ENCODE measurements at places on chromosomes 1 and 21.

DNA sequence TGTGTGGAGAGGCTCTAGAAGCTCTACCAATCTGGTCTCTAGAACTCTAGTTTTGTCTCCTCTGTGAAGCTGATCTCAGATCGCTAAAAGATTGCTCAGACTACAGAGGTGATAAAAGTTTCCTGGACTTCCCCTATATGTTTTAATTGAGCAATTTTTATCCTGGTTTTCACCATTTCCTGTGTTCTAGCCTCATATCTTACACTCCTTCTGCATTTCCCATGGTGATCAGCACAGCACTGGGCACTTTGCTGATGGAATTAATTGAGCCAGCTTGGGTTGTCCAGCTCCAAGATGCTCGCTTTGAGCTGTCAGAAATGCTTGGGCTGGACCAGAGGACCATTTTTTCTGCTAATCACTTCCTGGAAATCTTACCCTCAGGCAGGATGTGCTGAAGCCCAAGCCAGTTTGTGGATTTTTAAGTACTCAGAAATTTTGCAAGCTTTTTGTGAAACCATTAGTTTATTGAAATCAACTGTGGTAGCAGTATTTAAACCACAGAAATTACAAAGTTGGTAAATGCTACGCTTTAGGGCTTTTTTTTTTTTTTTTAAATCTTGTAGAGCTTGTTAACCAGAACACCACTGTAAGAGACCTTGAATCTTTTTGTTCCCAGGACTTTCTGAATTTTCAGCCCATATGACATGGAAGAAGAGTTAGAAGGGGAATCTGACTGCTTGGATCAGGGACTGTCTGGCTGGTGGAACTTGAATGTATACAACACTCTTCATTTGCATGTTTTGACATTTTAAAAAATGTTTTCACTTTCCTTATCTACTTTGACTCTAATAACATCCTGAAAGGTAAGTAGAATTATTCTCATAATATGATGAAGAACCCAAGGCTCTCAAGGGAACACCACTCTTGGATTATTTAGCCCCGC lies 28.4 kb downstream of the CD48 start:
- no peak for DNase-seq

DNA sequence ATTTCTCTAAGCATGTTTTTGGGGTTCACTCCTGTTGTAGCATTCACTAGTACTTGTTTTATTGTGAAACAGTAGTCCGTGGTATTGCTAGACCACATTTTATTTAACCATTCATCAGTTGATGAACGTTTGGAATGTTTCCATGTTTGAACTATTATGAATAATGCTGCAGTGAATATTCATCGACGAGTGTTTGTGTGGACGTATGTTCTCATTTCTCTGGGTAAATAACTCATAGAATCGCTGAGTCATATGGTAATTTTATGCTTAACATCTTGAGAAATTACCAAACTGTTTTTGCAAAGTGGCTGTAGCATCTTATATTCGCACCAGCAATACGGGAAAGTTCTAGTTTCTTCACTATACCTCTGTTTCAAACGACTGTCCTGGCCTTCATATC lies 28.0 kb upstream of the KAZN start:
- no peak for DNase-seq

DNA sequence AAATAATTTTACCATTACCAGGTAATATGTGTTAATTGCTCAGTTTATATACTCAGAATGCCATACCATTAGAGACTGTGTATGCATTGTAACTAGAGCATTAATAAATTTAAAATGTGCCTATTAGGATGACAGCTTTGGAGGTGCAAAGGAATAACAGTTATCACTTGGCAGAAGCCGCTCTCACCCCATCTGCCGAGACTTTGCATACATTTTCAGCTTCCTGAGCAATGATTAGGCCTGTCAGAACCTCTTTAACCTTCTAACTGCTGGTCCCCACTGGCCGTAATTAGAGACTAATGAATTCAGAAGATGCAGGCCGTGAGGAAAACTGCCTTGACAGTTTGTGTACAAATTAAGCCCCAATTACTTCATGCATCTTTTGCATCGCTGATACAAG lies 158.0 kb upstream of the PROX1 start:
- DNase-seq: no peak

GRCh38 chr1:1399872-1400575 lies 889 bp upstream of the CCNL2 start:
- peak; percentile 42 for DNase-seq

- DNase-seq: no peak
Observed at GRCh38 chr1:185053204-185053603, 7.8 kb downstream of the RNF2 start.

DNA sequence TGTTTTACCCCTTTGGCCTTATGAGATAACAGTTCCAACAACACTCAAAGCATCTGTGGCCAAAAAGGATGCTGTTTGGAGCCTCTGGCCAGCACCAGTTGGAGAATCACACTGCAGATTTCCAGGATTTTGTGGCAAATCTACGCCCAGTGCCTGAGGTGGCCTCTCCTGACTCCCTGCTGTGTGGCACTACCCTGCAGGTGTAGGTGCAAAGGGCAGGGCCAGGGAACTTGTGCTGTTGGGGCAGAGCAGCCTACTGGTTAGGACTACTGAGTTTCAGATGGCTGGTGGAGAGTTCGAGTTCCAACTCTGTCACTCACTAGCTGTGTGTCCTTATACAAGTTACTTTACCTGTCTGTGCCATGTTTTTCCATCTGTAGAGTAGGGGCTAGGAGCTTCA lies 170.5 kb downstream of the PTPRU start:
- DNase-seq: no peak

DNA sequence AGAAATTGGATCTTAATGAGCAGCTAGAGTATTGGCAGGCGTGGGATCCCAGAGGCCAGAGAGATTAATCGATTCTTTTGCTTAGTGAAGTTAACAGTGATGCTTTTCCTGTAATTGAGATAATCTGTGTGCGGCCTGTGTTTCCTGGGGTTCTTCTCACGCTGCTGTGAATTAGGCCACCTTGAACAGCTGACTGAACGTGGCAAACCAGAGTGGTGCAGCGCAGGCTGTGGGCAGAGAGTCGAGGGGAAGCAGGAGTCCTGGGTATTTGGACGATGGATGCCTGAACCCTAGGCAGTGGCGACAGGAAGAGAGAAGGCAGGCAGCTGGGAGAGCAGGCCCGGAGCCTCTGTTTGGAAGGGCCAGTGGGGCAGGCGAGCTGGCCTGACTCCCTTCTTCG lies 51.7 kb downstream of the RYR2 start:
- no peak for DNase-seq

DNA sequence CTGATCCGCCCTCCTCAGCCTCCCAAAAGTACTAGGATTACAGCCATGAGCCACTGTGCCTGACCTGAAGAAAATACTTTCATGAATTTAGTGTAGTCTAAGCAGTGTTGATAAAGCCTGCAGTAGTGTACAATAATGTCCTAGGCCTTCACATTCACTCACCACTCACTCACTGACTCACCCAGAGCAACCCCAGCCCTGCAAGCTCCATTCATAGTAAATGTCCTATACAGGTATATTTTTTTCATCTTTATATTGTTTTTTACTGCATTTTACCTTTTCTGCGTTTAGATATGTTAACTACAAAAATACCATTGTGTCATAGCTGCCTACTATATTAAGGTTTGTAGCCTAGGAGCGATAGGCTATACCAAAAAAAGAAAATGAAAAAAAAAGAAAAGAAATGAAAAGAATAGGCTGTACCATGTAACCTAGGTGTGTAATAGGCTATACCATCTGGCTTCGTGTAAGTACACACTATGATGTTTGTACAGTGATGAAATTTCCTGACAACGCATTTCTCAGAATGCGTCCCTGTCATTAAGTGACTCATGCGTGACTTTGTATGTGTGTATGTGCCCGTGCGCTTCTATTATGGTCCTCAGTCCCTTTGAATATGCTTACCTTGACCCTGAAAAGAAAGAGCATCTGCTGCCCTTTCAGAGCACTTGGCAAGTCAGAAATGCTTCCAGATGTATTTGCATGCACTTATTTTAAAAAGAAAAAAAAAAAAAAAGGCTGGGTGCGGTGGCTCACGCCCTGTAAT lies 9.2 kb upstream of the SLAMF8 start:
- DNase-seq: peak; percentile 71

- DNase-seq: no peak
Observed at GRCh38 chr1:159040206-159040605, 30.5 kb downstream of the IFI16 start.

DNA sequence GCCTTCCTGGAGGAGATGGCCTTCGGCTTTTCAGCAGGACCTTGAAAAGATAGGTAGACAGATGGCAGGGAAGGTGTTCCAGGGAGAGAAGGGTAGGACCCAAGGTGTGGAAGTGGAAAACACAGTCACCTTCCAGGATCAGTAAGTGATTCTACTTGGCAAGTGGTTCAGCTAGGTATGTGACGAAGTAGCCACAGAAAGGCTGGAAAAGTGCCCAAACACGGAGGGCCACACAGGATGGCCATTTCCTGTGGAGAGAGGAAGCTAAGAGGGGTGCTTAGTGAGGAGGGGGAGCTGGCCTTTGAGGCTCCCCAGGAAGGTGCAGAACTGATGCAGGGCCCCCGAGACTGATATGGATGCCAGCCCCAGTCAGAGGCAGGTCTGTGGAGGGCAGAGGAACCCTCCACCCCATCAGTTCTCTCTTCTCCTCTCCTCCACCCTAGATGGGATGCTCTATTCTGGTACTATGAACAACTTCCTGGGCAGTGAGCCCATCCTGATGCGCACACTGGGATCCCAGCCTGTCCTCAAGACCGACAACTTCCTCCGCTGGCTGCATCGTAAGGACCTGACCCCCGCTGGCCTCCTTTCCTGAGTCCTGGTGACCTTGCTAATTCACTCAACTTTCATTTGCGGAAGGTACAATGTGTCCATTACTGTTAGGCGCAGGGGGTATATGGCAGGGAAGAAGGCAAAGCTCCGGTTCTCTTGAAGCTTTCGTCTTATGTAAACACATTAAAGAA lies 6.8 kb downstream of the SEMA4A start:
- DNase-seq: no peak

DNA sequence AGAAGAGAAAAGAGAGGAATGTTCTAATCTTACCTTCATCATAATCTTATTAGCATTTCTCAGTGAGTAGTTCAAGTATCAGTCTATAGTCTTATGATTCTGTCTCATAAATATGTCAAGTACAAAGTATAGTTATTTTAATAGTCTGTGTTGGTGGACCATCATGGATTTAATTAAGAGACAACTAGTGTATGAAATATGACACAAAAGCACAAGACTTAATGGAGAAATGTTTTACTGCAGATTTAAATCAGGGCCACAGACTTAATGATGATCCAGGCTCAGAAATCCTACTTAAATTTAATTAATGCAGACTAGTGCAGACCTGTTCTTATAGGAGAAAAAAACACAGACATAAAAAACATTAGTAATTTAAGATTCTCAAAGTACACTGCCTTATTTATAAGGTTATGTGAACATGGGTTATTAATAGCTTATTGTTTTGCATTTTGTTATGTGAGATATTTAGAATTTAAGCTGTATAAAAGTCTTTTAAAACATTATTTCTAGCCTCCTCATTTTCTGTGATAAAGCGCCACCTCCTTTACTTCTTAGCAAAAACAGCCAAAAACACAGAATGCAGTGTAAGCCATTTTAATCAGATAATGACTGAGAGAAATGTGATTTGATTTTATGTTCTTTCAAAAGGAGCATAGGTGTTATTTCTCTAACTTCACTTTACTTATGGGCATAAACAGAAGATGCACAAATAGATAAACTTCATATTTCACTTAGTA lies 255.0 kb upstream of the SNX7 start:
- no peak for DNase-seq

DNA sequence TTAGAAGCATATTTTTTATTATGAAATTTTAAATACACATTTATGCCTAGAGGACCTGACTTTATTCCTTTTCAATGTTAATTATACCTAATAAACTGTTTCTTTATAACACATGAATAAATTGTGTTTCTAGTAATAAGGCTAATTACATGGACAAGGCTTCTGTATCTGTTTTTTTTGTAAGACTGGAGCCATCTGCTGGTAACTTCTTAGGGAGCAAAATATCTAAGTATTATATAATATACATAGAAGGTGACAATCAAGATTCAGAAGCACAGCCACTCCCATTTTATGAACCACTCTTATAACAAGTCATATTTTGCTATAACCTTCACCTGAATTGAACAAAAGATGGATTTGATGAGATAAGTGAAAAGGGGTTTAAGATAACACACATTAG lies 84.2 kb downstream of the LBR start:
- no peak for DNase-seq

DNA sequence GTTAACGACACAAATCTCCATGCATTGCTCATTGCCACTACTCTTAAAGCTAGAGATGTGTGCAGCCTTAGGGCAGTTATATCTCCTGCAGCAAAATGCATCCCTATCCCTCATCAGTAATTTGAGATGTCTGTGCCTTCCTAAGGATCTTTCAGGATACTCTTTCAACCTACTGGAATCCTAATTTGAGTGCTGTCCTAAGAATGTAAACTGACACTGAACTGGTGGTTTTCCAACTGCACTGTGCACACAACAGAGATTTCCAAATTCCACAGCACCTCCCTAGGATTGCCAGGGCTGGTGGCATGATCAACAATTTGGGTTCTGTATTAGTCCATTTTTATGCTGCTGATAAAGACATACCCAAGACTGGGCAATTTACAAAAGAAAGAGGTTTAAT lies 193.9 kb downstream of the LTN1 start:
- DNase-seq: no peak

- DNase-seq: no peak
Observed at GRCh38 chr1:169309178-169310166, 58.1 kb downstream of the NME7 start.

DNA sequence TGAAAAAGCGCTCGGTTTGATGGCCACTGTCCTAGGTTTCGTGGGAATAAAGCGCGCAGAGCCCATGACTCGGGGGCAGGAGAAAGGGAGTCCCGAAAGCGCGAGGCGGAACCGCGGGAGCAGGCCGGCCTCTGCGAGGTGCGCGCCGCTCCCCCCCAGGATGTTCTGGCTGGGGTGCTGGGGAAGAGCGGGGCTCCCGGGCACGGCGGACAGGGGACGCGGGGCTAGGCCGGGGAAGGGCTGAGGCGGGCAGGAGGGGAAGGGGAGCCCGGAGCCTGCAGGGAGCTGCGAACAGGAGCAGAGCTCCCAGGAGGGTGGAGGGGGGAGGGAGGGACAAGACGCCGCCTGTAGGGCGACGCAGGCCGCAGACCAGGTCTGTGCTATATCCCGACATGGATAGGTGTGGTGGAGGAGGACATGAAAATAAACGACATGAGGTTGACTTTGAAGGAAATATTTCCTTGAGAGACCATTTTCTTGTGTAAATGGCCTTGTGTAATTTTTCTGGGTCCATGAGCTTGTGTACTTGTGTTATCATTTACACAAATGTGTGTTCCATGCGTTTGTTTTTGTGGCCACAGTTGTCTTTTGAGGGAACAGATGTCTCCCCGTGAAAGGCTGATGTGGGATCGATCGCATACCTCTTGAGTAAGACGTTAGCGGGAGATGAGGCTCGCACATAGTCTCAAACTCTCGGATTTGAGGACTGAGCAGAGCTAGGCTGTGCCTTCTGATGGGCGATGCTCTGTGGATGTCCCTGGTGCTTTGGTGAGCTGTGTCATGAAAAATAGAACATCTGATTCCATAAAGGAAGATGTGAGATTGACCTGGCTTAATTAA lies 1.3 kb downstream of the PCNT start:
- DNase-seq: peak; percentile 75

- no peak for DNase-seq
Observed at GRCh38 chr1:17161137-17161740, 42.0 kb upstream of the PADI2 start.

GRCh38 chr1:201538612-201539551 lies at the start of gene NAV1:
NAV1 (plus strand) TSS chr1:201539127; CDS start chr1:201622885, 83,758 bp downstream.
- peak; percentile 96 for DNase-seq

Data from Daoy (cell line).